ENCODE measurements at places on chromosomes 3 and 15. TPM values are rescaled to one million over a fixed set of nuclear protein-coding genes. Genes with fewer than 3 reads are reported as not detected.

GRCh38 chr3:87358066-87358465 lies 81.7 kb upstream of the POU1F1 start:
- no peak for DNase-seq

The SLC12A1 gene
- not detected for total RNA-seq

DNA sequence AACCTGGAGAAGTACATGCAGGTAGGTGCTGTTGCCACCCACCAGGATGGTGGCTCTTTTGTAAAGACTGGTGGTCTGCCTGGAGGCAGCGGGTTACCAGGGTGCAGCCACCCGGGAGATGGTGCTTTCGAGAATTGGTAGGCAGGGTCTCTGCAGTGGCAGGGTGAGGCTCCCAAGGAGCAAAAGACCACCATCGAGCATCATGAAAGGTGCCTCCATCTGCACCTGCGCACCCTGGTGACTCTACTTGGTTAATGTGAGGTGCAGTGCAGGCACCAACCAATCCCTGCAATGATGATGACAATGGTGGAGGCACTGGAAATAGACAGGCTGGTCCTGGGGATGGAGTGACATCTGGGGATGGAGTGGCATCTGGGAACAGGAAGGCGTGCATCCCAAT lies 236.7 kb downstream of the ADAMTS17 start:
- no peak for DNase-seq

DNA sequence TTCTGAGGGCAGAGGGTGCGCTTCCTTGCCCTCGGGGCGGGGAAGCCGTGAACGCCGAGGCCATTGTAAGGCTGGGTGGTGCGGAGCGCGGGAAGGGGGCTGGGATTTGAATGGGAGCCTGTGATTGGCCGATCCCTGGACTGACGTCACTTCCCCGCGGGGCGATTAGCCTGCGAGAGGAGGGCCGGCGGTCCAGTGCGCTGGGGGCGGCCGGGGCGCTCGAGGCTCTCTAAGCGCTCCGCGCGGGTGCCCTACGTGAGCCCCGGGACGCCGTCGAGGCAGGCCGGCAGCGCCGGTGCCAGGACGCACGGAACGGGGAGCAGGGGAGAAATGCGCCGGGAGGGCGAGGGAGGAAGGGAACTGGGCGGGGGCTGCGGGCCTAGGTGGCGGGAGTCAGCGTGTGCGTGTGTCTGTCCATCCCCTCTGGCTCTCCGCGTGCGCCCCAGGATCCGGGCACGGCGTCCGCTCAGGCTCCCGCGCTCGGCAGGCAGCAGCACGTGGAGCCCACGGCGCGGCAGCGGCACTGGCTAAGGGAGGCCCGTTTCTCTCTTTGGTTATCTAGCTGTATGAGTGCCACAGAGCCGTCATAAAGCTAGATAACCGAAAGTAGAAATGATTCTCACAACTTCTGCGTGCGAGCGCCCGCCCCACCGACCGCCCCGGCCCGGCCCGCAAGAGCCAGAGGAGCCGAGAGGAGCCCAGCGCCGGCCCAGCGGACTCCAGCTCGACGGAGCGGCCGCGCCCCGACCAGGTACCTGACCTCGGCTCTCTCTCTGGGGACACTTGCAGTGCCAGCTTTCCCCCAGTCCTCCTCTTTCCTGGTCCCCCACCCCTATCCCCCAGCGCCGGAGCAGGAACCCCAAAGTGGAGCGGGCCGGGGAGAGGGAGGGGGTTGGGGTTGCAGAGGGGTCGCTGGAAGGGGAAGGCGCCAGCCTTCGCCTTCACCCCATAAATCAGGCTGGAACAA lies 33.1 kb upstream of the POLG start:
- DNase-seq: no peak
